Activated CD8-positive, alpha-beta T cell treated with anti-CD3 and anti-CD28 coated beads for 36 hours (primary cell): ENCODE measurements at places on chromosomes 7 and 10. TPM values are rescaled to one million over a fixed set of nuclear protein-coding genes. Genes with fewer than 3 reads are reported as not detected.

POT1 gene
- total RNA-seq, result 31.4 TPM

CLDN4 gene
- 0.72 TPM for total RNA-seq

AGR3 gene
- not detected for total RNA-seq

MSMB gene
- not detected for total RNA-seq

BICC1 gene
- not detected for total RNA-seq

PLXNA4 gene
- total RNA-seq, result 0.18 TPM

ABCB1 gene
- total RNA-seq, result 8.9 TPM

ANKRD2 gene
- total RNA-seq, result not detected

PNLIPRP3 gene
- total RNA-seq, result not detected

DNA sequence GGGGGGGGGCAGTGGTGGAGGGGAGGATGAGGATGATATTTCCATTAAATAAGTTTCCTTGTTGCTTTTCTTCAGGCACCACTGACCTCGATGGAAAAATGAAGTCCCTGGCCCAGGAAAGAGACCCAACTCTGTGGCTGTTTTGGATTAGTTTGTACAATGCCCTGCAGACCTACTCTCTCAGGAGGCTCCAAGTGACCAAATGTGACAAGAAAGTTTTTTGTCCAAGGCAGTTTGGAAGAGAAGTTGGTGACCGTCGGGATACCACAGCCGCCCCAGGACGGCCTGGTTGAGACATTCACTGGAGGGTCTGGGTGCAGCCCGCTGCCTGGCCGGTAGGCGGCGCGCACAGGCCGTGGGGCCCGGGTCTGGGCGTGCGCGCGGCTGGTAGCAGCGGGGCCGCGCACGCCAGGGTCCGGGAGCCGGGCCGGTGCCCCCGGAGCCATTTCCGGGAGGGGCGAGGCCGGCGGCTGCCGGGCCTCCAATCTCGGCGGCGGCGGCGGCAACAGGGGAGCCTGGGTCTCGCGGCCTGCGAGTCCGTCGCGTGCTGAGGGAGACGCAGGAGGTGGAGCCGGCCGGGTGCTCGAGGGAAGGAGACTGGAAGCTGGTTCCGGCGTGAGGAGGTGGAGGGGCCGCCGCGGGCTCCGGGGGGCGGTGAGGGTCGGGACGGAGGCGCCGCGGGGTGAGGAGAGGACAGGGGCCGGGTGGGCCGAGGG, at the start of gene SGPL1:
TSS of gene SGPL1 (plus strand) at position 445 of the 716 bp plus-strand sequence. CDS start 906 bp downstream, outside the sequence.
- peak; percentile 89 for DNase-seq

DNA sequence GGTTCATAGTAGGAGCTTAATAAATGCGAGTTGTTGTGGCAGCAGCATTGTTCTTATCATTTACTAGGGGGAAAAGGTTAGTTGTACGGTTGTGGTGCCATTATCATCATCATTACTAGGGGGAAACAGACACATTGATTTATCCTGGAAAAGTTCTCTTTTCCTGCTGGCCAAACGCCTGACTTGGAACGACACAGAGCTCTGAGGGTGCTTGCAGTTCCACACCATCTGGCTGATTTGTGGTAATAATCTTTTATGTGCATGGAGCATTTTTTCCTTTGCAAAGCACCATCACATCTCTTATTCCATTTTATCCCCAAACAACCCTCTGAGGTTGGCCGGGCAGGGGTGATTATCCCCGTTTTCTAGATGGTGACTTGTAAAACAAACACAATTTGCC, 219.4 kb downstream of the BUB3 start:
- no peak for DNase-seq

DNA sequence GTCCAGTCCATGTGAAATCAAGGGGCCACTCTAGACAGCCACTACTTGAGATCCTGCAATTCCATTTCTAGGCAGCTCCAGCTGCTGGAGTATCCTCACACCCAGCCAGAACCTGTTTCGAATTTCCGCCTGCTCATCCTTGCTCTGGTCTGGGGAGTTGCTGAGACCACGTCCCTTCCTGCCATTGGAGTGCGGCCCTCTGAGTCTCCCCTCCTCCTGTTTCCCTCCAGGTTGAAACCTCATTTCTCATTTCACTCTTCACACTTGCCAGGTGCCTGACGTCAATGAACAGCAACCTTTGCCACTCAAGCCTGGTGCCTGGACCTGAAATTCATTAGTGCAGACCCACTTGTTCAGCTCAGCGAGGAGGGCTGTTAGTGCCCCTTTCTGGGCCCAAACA, 307.5 kb upstream of the SHH start:
- no peak for DNase-seq

- no peak for DNase-seq
Observed at GRCh38 chr7:90709501-90710465, 113.7 kb downstream of the CDK14 start.

GRCh38 chr7:12152196-12152918, 58.7 kb upstream of the TMEM106B start:
- no peak for DNase-seq

GRCh38 chr10:88081457-88082054, 218.1 kb downstream of the PTEN start:
- DNase-seq, result no peak

DNA sequence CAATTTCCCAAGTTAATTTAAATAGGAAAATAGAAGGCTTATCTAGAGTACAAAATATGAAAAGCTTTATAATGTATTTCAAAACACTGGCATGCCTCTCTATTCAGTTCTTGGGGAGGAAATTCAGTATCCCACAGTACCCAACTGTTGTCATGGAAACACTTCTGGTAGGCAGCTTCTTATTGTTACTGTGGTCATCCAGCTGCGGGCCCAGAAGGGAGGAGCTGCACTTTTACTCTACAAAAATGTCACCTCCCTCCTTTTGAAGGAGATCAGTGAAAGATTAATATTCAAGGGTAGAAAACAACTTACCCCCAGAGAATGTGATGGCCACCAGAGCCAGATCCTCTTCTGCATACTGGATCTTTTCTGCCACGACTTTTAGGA, 202.8 kb downstream of the RAPGEF5 start:
- DNase-seq, result no peak

DNA sequence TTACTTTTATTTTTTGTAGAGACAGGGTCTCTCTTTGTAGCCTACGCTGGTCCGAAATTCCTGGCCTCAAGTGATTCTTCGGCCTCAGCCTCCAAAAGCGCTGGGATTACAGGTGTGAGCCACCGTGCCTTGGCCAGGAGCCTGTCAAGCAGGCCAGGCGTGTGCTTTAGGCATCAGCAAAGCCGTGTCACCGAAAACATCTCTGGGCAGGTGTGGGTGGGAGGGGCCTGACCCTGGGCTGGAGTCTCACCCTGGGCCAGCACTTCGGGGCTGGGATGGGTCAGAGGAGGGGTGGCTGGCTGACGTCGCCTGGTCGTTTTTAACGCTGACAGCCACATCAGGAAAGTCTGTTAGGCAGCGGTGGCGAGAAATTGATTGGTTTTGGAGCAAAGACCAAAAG, 80.9 kb downstream of the UNCX start:
- no peak for DNase-seq

GRCh38 chr7:149870274-149870673, 3.5 kb upstream of the ATP6V0E2 start:
- DNase-seq, result no peak

DNA sequence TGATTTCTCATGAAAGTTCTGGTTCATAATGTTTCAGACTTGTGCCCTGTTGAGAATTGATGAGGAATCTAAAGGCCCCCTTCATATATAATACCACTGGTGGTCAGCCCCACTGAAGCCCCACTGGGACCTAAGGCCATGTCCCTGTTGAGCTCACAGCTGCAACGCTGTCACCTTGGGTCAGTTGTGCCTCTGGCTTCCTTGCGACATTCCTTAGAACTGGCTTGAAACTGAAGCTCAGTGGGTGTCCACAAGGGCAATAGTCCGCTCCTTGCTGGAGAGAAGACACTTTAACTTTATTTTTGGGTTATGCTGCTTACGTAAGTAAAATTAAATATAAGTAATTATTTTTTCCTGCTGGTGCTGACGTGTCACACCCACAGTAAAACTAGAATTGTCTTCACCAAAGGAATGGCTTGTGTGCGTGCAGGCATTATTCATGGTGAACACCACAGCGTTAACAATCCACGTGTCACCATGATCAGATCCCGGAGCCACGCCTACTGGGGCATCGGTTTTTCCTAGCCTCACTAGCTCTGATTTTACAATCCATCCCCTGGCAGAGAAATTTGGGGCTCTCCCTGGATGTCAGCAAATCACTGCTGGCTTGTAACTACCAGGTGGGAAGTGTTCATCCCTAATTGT, 66.5 kb downstream of the BICC1 start:
- no peak for DNase-seq

GRCh38 chr7:157501581-157501980, 164.8 kb downstream of the DNAJB6 start:
- no peak for DNase-seq

DNA sequence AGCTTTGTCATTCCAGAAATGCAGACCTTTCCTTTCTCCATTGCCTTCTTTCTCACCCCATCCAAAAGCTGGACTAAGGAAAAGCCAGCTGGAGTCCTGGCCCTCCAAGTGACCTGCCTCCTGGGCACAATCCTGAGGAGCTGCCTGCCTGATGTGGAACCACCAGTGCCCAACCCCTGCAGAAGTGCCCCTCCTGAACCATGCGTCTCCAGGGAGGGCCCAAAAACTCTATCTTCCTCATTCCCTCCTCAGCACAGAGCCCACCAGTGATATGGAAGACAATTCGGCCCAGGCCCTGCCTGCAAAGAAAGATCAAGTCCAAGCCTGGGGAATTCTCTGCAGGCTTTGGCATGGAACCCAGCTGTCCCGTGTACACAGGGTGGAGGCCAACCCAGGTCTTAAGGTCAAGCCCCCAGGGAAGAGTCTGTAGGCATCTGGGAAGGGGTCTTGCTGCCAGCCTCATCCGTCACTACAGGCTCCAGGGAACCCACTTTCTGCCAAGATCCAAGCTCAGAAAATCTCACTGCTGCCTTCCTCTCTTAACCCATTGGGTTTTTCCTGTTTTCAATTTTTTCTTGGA, 3.5 kb upstream of the GRID1 start:
- no peak for DNase-seq

GRCh38 chr10:96651998-96652431, 65.2 kb upstream of the TM9SF3 start:
- DNase-seq, result peak; percentile 79
